Placental pericyte (primary cell): ENCODE measurements at places on chromosomes 3 and 15. TPM values are rescaled to one million over a fixed set of nuclear protein-coding genes. Genes with fewer than 3 reads are reported as not detected.

The RAB6B gene
- under 0.01 and 0.14 TPM in 2 replicates for total RNA-seq

The ADAMTS7 gene
- 7.7 and 18.8 TPM in 2 replicates for total RNA-seq

The LDHAL6B gene
- not detected in 2 replicates for total RNA-seq

The CHAC1 gene
- 57.3 and 143 TPM in 2 replicates for total RNA-seq

The B3GALNT1 gene
- total RNA-seq: 12.3 and 16.8 TPM in 2 replicates

The AP4E1 gene
- 16.4 and 21.9 TPM in 2 replicates for total RNA-seq

The KNG1 gene
- not detected in 2 replicates for total RNA-seq

The PEAK1 gene
- 53.0 and 69.8 TPM in 2 replicates for total RNA-seq

The GPR171 gene
- not detected in 2 replicates for total RNA-seq

The CCDC39 gene
- total RNA-seq: not detected in 2 replicates
